ENCODE measurements at places on chromosomes 7 and 10.

GRCh38 chr10:68880181-68880580, 20.9 kb upstream of the DDX50 start:
- DNase-seq = no peak

GRCh38 chr7:105228555-105228954, 160.2 kb downstream of the SRPK2 start:
- no peak for DNase-seq

DNA sequence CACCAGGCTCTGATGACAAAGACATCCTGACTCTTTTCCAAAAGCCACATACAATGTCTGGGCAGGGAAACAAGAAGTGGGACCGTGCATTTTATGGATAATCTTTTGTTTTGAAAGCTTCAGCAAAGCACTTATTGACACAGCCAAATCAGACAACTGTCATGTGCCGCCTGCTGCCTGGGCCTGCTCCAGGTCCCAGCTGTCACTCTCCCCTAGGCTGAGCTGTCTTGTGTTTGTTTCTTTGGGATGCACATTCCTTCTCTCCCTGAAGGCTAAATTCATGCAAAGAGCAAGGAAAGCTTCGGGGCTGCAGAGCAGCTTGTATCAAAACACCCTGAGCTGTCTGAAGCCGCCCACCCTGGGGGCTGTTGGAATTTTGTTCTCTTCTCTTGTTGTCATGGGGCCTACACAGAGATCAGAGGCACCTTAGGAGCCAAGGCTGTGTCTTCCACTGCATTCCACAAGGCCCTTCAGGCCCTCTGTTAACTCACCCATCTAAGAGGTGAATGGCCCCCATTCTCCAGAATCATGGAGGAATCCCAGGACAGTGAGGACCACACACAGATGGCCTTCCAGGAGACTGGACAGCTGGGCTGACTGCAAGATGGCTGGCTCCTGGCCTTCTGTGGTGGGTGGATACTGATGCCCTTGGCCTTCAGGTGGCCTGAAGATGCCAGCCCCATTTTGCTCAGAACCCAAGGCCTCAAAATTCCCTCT, 17.8 kb upstream of the SLC18A2 start:
- DNase-seq = no peak

- DNase-seq = no peak
These were observed 118.8 kb upstream of the LYZL2 start for GRCh38 chr10:30748152-30748973.

DNA sequence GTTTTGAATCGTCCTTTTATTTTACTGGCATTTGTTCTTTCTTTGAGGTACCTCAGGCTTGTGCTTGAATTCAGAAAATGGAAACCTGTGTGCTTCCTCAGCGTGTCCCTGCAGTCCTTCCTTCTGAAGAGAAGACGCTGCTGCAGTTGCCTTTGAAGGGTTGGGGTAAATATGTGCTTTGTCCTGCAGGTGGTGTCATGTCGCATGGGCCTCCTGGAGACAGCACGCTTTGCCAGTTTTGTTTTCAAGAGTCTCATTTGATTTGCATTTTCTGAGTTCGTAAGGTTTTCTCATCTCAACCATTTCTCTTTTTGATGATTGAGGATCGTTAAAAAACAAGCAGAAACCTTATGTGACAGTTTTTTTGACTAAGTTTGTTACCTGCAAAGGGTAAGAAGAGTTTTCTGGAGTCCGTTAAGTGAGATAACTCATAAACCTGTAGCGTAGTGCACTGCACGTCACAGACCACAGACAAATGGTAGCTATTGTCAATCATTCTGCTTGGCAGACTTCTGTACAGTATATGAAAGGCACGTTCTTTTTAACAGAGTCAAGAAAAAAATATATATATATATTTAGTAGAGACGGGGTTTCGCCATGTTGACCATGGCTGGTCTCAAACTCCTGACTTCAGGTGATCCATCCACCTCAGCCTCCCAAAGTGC, 57.0 kb downstream of the CDC123 start:
- DNase-seq = no peak

GRCh38 chr10:128793726-128794655, 667.8 kb upstream of the MKI67 start:
- no peak for DNase-seq

DNA sequence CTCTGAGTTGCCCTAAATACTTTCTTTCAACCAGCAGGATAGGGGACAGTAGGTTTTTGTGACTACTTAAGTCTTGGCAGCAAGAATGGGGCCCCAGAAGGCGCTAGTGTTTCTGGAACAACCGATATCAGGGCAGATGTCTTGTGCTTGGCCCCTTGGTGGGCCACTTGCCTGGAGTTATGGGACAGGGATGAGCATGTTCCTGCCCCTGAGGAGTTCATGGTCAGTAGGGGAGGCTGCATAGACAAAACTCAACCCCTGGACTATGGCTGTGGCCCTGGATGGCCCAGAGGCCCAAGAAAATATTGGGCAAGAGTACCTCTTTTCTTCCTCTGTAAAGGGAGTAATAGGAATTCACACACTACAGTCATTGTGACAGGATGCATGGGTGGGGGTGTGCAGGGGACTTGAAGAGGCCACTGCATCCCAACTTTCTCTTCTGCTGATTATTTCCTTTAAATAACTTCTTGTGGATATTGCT, 57.7 kb upstream of the IGFBP3 start:
- DNase-seq = no peak

GRCh38 chr10:126081841-126082466, 185.6 kb downstream of the FANK1 start:
- no peak for DNase-seq

Measured in GM04503 (cell line).